ENCODE measurements at places on chromosomes 7 and 10. TPM values are rescaled to one million over a fixed set of nuclear protein-coding genes. Genes with fewer than 3 reads are reported as not detected.

DNA sequence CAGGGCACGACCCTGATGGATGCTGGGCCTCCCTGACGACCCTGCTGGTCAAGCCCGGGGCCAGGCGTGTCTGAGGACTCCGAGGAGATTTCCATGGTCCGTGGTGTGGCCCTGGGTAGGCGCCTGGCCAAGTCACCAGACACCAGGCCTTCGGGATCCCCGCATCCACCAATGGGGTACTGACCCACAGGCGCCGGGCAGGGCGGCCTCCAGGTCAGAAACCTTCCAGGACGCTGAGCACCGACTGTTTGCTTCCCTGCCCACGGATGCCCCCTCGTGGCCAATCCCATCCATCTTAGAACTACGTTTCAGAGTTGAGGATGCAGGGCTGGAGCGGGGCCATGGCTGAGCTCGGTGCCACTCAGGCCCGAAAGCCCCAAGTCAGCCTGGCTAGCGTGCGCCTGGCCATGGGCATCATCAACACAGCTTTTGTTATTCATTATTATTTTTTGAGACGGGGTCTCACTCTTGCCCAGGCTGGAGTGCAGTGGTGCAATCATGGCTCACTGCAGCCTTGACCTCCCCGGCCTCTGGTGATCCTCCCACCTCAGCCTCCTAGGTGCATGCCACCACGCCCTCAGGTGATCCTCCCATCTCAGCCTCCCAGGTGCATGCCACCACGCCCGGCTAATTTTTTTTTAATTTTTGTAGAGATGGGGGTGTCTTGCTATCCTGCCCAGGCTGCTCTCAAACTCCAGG, 7.1 kb upstream of the AMZ1 start:
- no peaks in the 10 kb centered on the region for H3K36me3 ChIP-seq
- H3K27me3 ChIP-seq: no peaks in the 10 kb centered on the region
- no peak overlapping the region for H3K27ac ChIP-seq
- DNase-seq: peak; percentile 87

GRCh38 chr10:119325131-119325530, 117.8 kb downstream of the GRK5 start:
- DNase-seq: no peak
- no peak overlapping the region for H3K4me3 ChIP-seq
- no peaks in the 10 kb centered on the region for H3K27me3 ChIP-seq
- peaks cover 4% of the 10 kb centered on the region for H3K4me1 ChIP-seq

- H3K36me3 ChIP-seq: no peaks in the 10 kb centered on the region
- no peaks in the 10 kb centered on the region for H3K4me1 ChIP-seq
- H3K4me3 ChIP-seq: no peak overlapping the region
- no peaks in the 10 kb centered on the region for H3K27me3 ChIP-seq
These were observed 226.3 kb upstream of the NPVF start for GRCh38 chr7:25454562-25455041.

GRCh38 chr7:46393142-46393541, 472.1 kb upstream of the IGFBP3 start:
- no peaks in the 10 kb centered on the region for H3K27me3 ChIP-seq
- H3K27ac ChIP-seq: no peak overlapping the region
- no peaks in the 10 kb centered on the region for H3K36me3 ChIP-seq
- no peak overlapping the region for H3K4me3 ChIP-seq
- no peak for DNase-seq
- H3K4me1 ChIP-seq: no peaks in the 10 kb centered on the region

SCART1 gene
- total RNA-seq: 4.8 TPM

PCGF5 gene
- 39.8 TPM for total RNA-seq

CLDN3 gene
- not detected for total RNA-seq

Measured in ascending aorta (tissue), 2 donors.